ENCODE measurements at places on chromosomes 12 and 14.

DNA sequence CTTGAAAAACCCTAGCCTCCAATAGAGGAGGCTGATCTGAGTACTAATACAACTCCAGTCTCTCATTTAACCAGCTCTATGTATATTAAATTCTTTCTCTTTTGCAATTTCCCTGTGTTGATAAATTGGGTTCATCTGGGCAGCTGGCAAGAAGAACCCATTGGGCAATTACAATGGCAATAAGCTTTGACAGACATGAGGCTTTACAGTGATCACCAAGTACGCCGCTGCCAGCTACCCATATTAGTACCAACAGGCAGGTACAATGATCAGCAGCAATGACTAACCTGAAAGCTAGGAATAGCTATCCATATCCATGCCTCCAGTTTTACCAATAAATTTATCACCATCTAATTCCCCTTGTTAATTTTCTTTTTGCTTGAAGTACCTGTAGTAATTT is 54.5 kb downstream of the OSBPL8 start:
- no peak for DNase-seq

GRCh38 chr14:24310646-24311604 is at the start of gene LTB4R:
Gene LTB4R (plus strand): TSS chr14:24311502. CDS start chr14:24315652, 4,150 bp downstream.
- peak; percentile 75 for DNase-seq

DNA sequence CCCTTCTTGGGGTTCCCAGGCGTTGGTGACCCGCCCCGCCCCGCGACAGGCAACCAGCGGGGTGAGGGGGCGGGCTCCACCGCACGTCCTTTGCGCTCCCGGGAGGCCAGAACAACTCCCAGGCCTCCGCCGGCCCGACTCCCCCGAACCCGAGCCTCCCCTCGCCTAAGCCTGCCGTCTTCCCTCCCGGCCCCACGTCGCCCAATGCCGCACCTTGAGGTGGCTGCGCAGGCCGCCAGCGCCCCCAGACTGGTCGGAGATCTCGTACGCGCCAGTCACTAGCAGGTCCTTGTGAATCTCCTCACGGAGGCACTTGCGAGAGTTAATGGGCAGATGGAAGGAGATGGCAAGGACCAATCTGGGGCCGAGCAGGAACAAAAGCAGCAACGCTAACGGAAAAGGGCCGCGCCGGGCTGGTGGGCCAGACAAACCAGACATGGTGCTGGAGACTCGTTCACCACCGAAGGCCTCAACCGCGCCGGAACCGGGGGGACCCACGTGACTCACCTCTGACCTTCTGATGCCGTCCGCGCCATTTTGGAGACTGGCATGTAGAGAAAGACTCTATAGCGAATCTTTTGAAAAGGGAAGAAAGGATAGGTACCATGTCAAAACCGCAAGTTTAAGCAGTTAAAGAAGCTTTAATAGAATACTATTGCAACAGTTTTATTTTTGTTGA is at the start of gene TMED10:
Gene TMED10 (minus strand): TSS at position 471 of the 679 bp plus-strand sequence. CDS start 33 bp downstream, at position 438.
- DNase-seq = peak; percentile 90

GRCh38 chr14:81464253-81465002 is 64.3 kb upstream of the STON2 start:
- DNase-seq = peak; percentile 67

GRCh38 chr14:54614296-54614695 is 47.4 kb downstream of the SAMD4A start:
- DNase-seq = no peak

GRCh38 chr14:61923348-61923747 is 161.1 kb downstream of the SNAPC1 start:
- no peak for DNase-seq

GRCh38 chr12:49784756-49785409 is 43.3 kb downstream of the NCKAP5L start:
- DNase-seq = no peak

DNA sequence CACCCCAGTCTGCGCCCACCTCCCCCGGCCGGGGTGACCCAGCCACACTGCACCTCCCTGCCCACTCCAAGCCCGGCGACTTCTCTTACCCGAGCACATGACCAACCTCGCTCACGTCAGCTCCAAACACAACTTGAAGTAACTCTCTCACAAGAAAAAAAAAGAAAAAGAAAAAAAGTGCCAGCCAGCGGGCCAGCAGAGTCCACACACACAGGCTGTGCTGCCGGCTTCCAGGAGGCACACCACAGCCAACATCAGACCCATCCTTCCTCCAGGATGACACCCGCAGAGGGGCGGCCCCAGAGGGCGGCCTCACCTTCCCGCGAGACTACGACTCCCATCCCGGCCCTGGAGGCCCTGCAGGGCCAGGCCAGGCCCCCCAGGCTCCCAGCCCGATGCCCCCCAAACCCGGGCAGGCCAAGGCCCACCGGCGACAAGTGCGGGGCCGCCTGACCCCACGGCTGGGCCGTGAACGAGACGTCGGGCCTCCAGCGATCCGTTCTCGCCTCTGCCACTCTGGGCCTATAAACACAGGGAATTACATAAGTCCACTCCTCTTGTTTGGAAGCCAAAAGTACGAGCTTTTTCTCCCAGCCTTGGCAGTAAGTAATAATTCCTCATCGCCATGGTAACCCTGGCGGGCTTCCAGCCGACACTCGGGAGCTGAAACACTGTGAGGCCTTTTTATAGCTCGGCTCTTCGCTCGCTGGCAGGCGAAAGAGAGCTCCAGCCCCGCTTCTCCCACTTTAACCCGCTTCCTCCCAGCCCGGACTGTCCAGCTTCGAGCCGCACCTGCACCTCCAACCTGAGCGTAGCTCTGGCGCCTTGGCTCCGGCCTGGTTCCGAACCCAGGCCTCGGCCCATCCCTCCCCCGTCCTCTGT is 49.1 kb downstream of the NCOR2 start:
- no peak for DNase-seq

DNA sequence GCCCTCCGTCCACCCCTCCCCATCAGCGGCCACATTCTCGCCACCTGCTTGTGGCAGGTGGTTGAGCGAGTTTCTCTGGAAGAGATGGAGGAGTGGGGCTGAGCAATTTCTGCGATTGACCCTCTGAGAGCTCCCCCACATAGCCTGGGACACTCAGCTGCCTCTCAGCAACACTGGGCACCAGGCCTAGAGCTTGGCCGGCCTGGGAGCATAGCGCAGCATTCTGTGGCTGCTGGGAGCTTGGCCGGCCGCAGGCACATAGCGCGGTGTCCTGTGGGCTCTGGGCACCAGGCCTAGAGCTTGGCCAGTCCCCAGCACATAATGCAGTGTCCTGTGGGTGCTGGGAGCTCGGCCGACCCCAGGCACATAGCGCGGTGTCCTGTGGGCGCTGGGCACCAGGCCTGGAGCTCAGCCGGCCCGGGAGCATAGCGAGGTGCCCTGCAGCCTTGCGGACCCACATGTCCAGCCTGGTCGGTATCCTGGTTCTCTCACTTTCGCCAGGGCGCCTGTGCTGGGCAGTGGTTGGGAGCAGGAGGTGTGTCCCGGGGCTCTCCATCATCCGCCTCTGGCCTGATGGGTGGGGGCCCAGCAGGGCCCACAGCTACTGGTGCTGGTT is 43.8 kb downstream of the LRCOL1 start:
- DNase-seq = no peak

GRCh38 chr12:74689071-74689655 is 151.5 kb downstream of the ATXN7L3B start:
- DNase-seq = no peak

DNA sequence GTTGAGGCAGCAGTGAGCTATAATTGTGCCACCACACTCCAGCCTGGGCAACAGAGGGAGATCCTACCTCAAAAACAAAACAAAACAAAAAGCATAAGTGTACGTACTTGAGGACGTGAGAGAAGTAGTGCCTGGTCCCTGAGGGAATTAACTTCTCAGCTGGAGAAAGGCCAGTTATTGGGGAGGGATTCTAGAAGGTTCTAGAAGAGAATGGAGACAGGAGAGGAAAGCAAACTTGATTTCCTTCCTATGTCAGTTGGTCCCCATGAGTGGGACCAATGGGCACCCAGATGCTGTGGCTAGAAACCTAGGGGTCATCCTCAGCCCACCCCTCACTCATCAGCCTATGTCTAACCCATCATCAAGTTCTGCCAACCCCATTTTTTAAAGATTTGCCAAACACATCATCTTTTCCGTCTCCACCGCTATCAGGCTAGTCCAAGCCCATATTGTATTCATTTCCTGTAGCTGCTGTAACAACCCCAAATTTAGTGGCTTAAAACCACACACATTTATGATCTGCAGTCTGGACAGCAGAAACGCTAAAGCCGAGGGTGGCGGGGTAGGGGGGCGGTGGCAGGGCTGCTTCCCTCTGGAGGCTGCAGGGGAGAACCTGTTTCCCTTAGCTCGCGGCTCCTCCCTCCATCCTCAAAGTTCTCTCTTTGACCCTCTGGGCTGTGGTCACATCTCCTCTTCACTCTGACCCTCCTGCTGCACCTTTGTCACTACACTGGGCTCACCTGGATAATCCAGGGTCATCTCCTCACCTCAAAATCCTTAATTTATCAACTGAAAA is 7.2 kb upstream of the RBM19 start:
- DNase-seq = no peak

GRCh38 chr14:106509807-106510206 is 983.4 kb downstream of the TMEM121 start:
- DNase-seq = no peak

DNA sequence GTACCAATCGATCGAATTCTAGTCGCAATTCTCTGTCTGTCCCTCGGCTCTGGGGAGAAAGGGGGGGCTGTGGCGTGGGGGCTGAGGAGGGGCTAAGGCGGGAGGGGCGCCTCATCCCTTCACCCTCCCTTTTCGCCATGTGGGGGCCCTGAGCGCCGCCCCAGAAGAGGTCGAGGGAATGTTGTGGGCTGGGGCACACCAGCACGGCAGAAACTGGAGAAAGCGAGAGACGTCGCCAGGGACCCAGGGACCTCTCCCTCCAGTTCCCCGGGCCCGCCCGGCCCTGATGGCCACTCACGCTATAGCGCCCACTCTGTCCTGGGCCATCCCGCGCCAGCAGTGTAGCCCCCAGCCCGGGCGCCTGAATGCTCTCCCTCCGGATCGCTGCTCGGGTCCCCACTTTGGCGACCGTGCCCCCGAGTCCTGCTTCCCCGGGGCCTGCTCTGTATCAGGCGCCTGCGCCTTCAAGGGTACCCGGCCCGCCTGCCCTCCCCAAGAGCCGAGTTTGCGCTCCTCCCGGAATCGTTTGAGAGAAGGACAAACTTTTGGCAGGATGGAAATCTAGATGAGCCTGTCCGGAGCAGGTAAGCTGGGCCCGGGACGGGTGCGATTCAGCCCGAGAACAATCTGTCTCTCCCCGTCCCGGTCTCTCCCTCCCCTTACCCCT is 62.6 kb downstream of the SMUG1 start:
- DNase-seq = no peak

DNA sequence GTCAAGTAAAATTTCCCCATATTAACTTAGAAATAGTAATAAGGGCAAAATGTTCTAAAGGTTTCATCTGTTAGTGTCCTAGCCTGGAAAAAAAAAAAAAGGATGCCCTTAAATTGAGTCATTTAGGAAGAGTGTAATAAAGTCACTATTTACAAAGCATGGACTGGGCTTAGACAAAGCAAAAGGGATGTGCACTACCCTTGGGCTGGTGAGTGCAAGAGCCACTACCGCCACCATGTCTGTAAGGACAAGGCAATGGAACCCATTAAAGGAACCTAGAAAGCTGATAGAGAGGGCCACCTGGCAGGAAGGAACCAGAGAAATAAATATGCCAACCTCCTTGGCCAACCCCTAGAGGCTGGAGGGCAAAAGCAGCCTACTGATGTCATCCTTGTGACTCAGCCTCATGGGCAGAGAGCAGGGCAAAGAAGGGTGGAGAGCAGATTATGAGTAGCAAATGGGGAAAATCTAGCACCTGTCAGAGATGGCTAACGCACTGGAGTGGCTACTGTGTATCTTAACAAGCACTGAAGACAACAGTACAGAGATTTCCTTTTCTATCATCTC is 59.5 kb upstream of the FUT8 start:
- no peak for DNase-seq

DNA sequence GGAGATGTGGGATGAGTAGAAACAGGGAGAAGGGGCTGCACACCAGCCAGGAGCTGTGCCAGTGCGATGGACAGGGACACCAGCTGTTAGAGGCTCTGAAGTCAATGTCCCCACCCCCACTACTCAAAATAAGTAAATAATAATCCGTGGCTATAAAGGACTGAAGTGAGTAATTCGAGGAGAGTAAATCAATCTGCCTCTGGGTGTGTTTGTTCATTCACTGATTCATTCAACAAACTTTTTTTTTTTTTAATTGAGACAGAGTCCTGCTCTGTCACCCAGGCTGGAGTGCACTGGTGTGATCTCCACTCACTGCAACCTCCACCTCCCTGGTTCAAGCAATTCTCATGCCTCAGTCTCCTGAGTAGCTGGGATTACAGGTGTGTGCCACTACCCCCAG is 363.6 kb downstream of the TMEM132D start:
- no peak for DNase-seq

- peak; percentile 30 for DNase-seq
These were observed 28.0 kb upstream of the ADIPOR2 start for GRCh38 chr12:1662761-1663439.

GRCh38 chr12:29187756-29188155 is 38.7 kb downstream of the FAR2 start:
- no peak for DNase-seq

GRCh38 chr12:12807970-12808702 is 5.0 kb upstream of the DDX47 start:
- peak; percentile 76 for DNase-seq

DNA sequence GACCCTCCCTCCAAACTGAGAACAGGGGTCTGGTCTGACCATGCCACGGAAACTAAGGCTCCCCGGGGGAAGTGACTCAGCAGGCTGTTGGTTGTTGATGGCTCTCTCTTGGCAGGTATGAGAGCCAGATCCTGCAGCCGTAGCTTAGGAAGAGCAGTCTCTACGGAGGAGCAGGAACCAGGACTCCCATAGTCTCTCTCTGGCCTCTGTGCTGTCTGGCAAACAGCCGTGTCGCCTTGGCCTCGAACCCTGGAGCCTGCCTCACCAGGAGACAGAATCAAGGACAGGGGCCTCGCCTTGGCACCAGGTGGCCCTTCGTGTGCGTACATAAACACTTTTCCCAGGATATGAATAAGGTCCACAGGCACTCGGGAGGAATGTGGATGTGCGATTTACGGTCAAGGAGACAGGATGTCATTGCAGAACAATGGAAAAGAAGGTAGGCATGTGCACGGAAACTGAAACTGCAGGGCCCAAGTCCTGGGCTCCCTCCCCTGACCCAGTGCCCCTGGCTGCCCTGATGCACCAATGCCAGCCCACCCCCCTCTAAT is 7.9 kb downstream of the VWF start:
- DNase-seq = no peak

DNA sequence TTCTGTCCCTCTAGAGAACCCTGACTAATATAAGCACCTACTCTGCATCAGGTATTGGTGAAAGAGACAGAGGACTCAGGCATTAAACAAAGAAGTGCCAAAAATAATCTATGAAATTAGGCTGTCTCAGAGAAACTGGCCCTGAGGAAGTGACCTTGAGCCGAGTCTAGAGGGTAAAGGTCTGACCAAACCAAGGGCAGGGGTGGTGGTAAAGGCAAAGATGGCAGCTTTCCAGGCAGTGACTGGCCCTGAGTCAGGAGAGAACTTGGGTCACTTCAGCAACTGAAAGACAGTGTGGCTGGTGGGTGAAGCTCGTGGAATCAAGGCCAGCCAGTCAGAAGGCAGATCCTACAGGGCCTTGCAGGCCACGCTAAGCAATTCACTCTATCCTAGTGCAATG is 30.6 kb downstream of the CDKL1 start:
- no peak for DNase-seq

All from CD4-positive, alpha-beta T cell treated with Interleukin-17A for 4 hours (primary cell).